Vagina (tissue), 2 donors: ENCODE measurements at places on chromosomes 13 and 19.

DNA sequence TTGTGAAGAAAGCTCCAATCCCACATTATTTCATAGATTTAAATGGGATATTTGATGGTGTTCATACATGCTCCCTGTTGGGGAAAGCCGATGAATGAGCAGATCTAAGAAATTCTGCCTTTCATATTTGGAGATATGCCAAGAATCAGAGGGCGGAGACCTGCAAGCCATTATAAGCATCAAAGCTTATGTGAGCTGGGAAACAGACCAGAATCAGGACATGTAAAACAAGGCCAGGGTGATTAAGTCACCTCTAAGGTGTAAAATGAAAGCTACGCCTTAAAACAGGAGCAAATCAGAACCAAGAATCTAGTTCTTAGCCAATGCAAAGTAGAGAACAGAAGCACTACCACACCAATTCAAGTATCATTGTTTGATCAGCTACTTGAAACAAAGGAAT is 392.4 kb downstream of the DCT start:
- DNase-seq: no peak

GRCh38 chr13:95248953-95249352 is 52.3 kb downstream of the ABCC4 start:
- DNase-seq: no peak

- no peak for DNase-seq
Observed at GRCh38 chr19:920051-920864, 3.1 kb downstream of the KISS1R start.

- DNase-seq: no peak
Observed at GRCh38 chr13:63693696-63694095, 2278.0 kb upstream of the PCDH20 start.

GRCh38 chr13:110578363-110578762 is 16.8 kb upstream of the RAB20 start:
- DNase-seq: no peak

DNA sequence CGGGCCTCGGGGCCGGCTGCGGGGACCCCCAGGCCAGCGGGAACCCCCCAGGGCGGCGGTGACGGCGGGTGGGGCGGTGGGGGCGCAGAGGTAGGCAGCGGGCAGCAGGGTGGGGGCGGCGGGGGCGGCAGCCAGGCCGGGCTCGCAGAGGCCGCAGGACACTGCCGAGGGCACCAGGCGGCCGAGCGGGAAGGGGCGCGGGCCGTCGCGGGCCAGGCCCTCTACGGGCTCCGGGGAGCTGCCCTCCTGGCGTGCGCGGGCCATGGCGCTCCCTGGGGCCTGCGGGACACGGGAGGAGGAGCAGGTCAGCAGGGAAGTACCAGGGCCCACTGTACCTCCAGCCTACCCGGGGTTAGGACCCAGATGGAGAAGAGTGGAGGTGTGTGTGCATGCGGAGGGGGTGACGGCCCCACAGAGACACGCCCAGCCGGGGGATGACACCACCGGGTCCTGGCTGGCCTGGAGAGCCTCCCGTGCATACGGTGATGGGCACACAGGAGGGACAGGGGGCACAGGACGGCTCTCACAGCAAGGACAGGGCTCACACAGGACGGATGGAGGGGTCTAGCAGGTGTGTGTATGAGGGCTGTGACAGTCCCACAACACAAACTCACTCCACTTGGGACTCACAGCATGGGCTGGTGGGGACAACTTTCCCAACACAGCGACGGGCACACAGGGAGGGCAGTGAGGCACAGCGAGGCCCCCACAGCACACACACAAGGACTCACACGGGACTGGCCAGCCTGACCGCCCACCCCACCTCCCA is 2.6 kb downstream of the BBC3 start:
- no peak for DNase-seq
